T-helper 1 cell (primary cell): ENCODE measurements at places on chromosomes 7 and 10.

- DNase-seq, result no peak
Observed at GRCh38 chr7:16484453-16485158, 19.1 kb upstream of the SOSTDC1 start.

DNA sequence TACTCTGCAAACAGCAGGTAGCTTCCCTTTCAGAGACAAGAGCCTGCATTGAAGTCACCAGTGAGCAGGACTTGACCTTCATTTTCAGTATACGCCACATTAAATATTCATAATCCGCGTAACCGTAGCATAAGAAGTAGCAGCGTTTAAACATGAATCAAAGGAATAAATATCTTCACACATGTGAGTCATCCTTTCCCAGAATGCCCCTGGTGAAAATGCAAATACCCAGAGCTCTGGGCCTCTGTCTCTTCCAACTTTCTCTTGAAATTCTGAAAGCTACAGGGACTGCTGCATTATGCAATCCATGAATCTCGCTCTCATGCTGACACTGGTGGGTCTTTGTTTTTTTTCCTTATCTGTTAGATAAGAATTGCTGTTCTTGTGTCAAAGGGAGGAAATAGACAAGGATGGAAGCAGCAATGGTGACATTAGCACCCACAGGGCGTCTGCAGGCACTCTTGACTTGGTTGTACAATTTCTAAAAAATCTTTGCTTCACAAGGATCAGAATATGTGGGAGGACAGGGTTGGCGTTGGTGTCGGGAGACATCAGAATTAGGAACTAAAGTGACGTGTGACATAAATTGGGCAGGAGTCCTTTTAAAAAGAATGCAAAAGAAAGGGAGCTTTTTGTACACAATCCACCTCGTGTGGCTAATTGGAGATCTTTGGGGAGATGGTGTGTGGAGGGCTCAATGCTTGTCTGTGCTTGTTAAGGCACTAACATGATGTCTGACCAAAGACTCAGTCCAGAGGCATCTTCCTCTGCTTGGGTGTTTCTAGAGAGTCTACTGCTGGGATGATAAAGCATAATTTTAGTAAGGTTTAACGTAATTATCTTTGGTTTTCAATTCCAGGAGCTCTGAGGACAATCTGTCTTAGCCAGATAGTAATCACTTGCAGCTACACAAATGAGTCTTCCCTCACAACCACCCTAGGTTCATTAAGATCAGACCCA is 390.3 kb downstream of the KCNMA1 start:
- no peak for DNase-seq

- DNase-seq, result no peak
Observed at GRCh38 chr10:132645630-132646442, 108.2 kb downstream of the INPP5A start.

DNA sequence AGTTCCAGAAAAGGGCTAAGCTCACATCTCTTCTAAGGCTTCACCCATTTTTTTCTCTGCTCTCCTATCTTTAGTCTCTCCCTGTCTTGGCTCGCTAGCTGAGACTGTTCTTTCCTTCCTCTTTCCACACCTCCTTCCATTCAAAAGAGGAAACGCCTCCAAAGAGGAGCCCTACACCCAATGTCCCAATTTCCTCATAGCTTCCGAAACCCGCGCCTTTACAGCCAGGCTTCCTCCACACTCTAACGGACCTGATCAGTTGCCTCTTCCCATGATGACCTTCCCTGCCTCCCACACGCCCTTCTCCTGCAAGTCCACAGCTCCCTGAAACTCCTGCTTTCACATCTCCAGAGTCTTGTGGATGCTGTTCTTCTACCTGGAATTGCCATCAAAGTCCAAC is 71.7 kb downstream of the COBL start:
- no peak for DNase-seq

DNA sequence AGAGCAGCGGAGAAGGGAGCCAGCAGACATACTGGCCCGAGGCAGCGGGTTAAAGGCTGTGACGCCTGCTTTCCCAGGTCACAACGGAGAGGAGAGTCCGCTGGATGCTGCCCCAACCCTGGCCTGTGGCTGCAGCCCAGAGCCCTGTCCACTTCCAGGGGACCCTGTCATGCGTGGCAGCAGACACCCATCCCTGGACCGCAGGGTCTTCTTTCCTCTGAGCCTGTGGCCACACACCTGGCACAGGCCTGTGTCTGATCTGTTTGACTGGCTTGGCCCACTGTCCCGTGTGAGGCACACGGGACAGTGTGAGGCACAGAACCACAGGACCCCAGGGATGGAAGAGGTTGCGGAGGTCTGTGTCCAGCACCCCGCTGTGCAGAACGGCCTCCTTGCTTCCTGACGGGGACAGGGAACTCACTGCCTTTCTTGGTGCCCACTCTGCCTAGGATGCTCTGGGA is 42.4 kb downstream of the INSIG1 start:
- no peak for DNase-seq

GRCh38 chr7:93407239-93407638 is 167.3 kb downstream of the CALCR start:
- no peak for DNase-seq

GRCh38 chr7:79118143-79118542 is 335.3 kb downstream of the MAGI2 start:
- no peak for DNase-seq

DNA sequence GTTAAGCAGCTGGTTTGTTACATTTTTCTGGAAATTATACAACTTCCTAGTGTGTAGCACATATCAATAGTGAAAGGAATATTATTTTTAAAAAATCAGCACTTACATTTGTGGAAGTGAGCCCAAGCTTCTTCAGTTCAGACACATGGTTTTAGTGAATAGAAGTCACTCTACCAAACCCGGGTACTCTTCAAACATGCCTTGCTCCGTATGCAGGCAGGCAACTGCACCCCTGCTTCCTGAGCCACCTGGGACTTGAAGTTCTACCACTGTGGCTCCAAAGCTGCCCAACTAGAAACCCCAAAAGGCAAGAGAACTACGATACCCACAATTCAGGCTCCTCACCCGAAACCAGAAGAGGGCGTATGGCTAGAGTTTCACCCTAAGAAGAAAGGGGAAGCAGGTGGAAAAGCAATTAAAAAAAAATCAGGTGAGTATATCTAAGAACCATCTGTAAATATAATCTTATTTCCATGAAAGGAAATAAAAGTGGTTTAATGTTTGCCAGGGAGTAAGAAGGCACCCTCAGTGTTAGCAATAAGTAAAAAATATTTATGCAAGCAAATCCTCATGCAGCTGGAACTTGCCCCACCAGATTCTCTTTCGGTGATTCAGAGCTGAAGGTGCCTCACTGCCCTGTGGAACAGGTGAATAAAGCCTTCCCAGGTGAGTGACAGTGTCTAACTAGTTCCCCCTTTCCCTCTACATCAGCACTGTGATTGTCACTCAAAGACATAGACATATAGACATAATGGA is at the start of gene MACC1:
TSS of gene MACC1 (minus strand) at position 192 of the 756 bp plus-strand sequence. CDS start 55,522 bp downstream, outside the sequence.
- no peak for DNase-seq

GRCh38 chr7:117808341-117808757 is 64.9 kb downstream of the CTTNBP2 start:
- DNase-seq, result no peak

- DNase-seq, result no peak
Observed at GRCh38 chr10:117647306-117647705, 104.8 kb downstream of the EMX2 start.

GRCh38 chr10:94223702-94224370 is 138.9 kb downstream of the NOC3L start:
- DNase-seq, result no peak

GRCh38 chr10:16848562-16849154 is 31.4 kb upstream of the RSU1 start:
- no peak for DNase-seq

GRCh38 chr10:15155978-15156656 is 12.4 kb downstream of the NMT2 start:
- no peak for DNase-seq

DNA sequence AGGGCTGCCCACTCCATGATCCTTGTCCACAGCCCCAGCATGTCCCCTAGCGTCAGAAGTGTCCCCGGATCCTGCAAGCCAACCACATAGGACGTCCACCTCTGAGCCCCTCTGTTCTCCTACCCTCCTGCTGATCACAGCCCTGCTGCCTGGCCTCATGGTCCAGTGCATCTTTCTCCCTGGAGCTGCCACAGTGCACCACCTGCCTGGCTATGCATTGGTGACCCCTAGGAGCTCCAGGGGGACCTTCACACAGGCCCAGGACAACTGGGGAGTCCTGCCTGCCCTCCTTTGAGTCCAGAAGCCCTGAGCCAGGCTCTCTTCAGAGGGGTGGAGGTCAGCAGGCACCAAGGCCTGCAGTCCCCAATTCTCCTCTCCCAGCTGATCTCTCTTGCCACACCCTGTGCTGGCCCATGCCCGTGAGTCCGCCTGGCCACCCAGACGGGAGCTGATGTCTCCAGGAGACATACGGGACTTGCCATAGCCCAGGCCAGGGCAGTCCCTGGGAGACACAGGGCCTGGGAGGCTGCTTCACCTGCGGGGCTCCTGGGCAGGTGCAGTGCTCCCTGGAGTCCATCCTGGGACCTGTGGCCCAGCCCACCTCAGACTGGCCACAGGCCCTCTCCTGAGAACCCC is 77.4 kb upstream of the RET start:
- no peak for DNase-seq

DNA sequence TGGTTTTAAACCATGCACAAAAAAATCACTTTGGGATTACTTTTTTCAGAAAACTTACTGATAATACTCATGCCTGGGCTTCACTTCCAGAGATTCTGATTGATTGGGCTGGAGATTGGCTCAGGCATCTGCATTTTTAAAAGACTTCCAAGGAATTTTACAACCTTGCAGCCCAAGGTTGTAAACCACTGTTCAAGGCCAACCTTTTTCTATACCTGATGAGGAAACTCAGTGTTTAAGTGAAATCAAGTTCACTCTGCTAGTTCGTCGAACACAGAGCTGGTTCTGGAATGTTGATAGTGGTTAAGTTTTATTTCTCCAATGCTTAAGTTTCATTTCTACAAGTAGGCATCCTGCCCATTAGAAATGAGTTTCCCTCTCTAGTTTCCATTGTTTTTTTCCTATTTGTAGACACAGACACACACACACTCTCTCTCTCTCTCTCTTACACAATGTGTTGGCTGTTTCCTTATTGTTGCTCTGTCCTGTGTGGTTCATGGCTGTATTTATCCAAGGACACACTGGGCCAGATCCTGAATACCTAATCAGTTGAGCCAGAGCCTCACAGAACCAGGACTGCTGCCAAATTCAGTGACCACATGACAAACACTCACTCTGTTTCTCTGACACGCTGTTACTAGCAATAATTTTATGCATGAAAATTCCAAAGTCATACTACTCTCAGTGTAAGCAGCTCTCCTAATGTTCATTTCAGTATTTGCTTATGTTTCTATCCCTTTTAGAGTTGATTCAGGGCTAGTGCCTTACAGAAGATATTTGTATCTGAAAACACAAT is 3.7 kb upstream of the IFIT1B start:
- DNase-seq, result no peak

GRCh38 chr7:148912758-148913541 is 28.9 kb upstream of the EZH2 start:
- DNase-seq, result peak; percentile 83

DNA sequence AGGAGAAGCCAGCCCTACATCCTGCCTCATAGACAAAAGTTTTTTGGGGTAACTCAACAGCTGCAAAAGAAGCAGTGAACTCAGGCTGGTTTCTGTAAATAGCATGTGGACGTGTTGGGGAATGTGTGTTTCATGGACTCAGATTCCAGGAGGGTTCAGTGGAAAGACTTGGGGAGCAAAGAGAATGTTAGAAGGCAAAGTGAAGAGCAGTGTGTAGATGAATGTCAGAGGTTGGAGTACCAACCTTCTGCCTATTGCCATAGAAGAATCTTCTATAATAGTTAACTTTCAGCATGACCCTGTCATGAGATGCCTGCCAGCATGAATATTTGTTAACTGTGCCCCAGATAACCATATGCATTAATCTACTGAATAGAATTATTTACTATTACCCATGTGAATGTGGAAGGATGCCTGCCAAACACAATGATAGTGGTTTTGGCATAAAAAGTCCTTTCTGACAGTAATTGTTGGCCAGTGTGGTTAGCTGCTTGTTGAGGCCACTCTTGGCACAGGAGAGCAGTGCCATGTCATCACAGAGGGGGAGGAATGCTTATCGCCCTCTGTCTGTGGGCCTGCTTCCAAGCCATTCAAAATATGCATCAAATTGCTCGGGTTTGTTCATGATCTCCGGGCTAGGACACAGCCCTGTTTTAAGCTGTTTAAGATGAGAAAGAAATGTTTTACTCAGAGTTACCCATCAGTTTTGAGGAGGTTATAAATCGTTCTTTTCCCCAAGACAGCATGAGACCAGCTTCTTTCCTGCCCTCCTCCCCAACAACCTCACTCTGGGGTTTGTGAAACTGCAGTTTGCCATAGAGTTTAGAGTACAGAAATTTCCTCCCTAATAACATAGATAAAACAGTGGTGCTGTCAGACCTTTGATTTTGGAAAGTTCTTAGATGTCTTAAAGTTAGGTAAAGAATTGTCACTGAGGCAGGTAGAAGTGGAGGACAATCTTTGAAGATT is 165.3 kb downstream of the WNT2 start:
- no peak for DNase-seq
